ENCODE measurements at places on chromosomes 2 and 18. TPM values are rescaled to one million over a fixed set of nuclear protein-coding genes. Genes with fewer than 3 reads are reported as not detected.

DNA sequence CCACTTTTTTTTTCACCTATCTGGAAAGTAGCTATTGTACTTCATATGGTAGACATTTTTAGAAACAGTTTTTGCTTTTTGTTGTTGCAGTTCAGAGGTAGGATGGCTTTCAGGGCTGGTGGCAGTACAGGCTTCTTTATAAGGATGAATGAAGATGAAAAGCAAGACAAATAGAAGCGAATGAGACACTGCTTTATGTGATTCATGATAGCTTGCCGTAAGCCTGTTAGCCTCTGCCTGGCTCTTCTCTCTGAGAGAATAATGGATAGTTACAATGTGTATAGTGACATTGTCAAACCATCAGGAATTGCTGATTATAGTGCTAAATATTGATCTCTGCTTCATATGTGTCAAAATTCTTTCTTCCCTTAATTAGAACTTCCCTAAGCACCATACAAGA, 173.7 kb downstream of the NR4A2 start:
- H3K27ac ChIP-seq: no peak overlapping the region
- no peak for DNase-seq
- H3K36me3 ChIP-seq: no peaks in the 10 kb centered on the region
- no peak overlapping the region for H3K4me3 ChIP-seq
- no peaks in the 10 kb centered on the region for H3K4me1 ChIP-seq
- H3K27me3 ChIP-seq: no peaks in the 10 kb centered on the region

GRCh38 chr18:5582849-5583681, 39.3 kb upstream of the EPB41L3 start:
- DNase-seq: no peak
- H3K36me3 ChIP-seq: no peaks in the 10 kb centered on the region
- no peaks in the 10 kb centered on the region for H3K27me3 ChIP-seq
- peak overlapping the region; percentile 87 for H3K27ac ChIP-seq

DNA sequence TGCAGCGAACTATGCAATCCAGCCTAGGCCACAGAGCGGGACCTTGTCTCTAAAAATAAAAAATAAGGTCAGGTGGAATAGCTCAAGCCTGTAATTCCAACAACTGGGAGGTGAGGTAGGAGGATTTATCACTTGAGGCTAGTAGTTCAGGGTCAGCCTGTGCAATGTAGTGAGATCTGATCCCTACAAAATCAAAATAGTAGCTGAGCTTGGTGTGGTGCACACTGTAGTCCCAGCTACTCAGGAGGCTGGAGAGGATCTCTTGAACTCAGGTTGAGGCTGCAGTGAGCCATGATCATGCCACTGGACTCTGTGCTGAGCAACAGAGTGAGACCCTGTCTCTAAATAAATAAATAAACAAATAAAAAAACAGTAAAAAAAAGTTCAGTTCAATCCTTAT, 5.7 kb downstream of the MBD5 start:
- no peaks in the 10 kb centered on the region for H3K36me3 ChIP-seq
- DNase-seq: no peak
- no peaks in the 10 kb centered on the region for H3K27me3 ChIP-seq

- no peak for DNase-seq
- H3K36me3 ChIP-seq: no peaks in the 10 kb centered on the region
- no peak overlapping the region for H3K27ac ChIP-seq
- peaks cover 16% of the 10 kb centered on the region for H3K4me1 ChIP-seq
- no peak overlapping the region for H3K4me3 ChIP-seq
These were observed 42.3 kb downstream of the SPRED2 start for GRCh38 chr2:65390134-65390533.

DNA sequence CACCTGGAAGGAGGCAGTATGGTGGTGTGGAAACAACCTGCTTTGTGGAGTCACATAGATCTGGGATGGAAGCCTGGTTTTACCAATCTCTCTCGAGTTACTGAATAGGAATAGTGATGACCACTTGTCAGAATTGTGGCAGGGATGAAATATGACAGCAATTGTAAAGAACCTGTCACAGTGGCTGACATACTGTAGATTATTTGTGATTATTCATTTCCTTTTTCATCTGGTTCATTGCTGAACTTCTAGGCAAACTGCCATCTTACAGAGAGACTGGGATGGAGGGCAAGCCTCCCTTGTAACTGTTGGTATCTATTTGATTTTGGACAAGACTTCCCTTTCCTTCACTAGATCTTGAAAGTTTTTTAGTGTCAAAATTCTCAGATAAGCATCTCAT, 42.0 kb downstream of the FMNL2 start:
- no peak for DNase-seq
- no peaks in the 10 kb centered on the region for H3K36me3 ChIP-seq
- H3K27me3 ChIP-seq: no peaks in the 10 kb centered on the region

DNA sequence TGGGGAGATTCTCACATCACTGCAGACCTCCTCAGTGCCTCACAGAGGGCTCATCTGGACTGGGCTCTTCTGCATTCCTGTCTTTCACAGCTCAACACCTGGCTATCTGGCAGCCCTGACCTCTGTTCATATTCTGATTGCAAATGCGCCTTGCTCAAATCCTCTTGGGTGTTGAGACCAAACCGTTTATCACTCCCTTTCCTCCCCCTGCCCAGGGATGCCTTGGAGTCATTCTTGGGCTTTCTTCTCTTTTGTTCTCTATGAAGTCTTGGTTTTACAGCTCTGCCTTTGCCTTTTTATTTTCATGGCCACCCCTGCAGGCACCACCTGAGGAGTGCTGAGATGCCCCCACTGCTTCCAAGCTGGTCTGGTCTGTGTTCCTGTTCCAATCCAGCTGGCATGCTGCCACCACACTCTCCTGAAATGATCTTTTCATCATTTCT, 26.3 kb downstream of the TUBB6 start:
- no peak overlapping the region for H3K4me3 ChIP-seq
- no peaks in the 10 kb centered on the region for H3K27me3 ChIP-seq
- peaks cover 33% of the 10 kb centered on the region for H3K36me3 ChIP-seq

- H3K27me3 ChIP-seq: no peaks in the 10 kb centered on the region
- H3K36me3 ChIP-seq: no peaks in the 10 kb centered on the region
- H3K4me1 ChIP-seq: peaks cover 8% of the 10 kb centered on the region
- no peak overlapping the region for H3K4me3 ChIP-seq
- H3K27ac ChIP-seq: no peak overlapping the region
These were observed 107.6 kb downstream of the DOCK10 start for GRCh38 chr2:224934526-224935188.

DNA sequence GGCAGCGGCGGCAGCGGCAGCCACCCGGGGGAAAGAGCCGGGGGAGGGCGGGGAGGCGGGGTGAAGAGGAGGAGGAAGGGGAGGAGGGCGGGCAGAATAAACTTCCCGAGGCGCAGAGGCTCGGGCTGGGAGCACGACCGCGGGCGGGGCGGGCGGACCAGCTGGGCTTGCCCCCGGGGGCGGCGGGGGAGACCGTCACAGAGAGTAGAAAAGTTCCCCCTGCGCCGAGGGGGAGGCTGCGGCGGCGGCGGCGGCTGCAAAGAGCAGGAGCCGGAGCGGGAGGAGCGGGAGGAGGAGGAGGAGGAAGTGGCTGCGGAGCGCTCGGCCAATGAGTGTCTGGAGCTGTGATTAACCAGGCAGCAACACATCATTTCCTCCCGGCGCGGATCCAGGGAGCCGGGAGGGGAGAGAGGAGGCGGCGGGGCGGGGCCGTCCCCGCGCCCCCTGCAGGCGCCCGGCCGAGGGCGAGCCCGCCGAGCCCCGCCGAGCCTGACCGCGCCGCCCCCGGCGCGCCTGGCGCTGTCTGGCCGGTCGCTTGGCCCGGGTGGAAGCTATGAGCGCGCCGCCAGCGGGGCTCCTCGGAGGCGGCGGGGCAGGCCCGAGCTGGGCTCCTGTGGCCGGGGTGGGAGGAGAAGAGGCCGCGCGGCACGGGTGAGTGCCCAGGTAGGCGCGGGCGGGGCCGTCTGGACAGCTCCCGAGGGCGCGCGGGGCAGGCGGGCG, at the start of gene ACVR1:
TSS of gene ACVR1 (minus strand) at position 265 of the 720 bp plus-strand sequence. CDS start 76,837 bp downstream, outside the sequence.
- no peaks in the 10 kb centered on the region for H3K36me3 ChIP-seq
- peak; percentile 90 for DNase-seq

Gene EFR3B
- 15.4 TPM for total RNA-seq

DNA sequence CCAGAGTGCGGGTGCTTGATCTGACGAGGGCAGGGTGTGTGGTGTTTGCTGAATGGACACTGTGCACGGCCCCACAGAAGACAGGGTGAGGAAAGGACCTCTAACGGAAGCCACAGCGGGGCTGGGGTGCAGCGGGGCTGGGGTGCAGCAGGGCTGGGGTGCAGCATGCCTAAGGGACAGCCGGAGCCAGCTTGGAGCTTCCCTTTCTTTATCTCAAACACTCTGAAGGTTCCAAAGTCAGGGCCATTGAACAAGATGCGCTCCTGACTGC, 35.0 kb downstream of the PXDN start:
- no peak overlapping the region for H3K4me3 ChIP-seq
- DNase-seq: no peak
- H3K4me1 ChIP-seq: peaks cover 34% of the 10 kb centered on the region
- no peaks in the 10 kb centered on the region for H3K27me3 ChIP-seq

GRCh38 chr2:198322275-198322674, 517.9 kb downstream of the PLCL1 start:
- H3K27ac ChIP-seq: no peak overlapping the region
- no peaks in the 10 kb centered on the region for H3K4me1 ChIP-seq
- no peak for DNase-seq
- peaks cover 44% of the 10 kb centered on the region for H3K27me3 ChIP-seq
- no peak overlapping the region for H3K4me3 ChIP-seq

All from mesothelial cell of epicardium (in vitro differentiated cells).